ENCODE measurements at places on chromosomes 13 and 19. TPM values are rescaled to one million over a fixed set of nuclear protein-coding genes. Genes with fewer than 3 reads are reported as not detected.

Gene HPN
- polyA plus RNA-seq, result 88.9 TPM

- no peak for DNase-seq
Measured at GRCh38 chr19:51365211-51365964, 800 bp downstream of the ETFB start.

GRCh38 chr19:38917921-38918491 lies 6.0 kb upstream of the CCER2 start:
- DNase-seq, result no peak

DNA sequence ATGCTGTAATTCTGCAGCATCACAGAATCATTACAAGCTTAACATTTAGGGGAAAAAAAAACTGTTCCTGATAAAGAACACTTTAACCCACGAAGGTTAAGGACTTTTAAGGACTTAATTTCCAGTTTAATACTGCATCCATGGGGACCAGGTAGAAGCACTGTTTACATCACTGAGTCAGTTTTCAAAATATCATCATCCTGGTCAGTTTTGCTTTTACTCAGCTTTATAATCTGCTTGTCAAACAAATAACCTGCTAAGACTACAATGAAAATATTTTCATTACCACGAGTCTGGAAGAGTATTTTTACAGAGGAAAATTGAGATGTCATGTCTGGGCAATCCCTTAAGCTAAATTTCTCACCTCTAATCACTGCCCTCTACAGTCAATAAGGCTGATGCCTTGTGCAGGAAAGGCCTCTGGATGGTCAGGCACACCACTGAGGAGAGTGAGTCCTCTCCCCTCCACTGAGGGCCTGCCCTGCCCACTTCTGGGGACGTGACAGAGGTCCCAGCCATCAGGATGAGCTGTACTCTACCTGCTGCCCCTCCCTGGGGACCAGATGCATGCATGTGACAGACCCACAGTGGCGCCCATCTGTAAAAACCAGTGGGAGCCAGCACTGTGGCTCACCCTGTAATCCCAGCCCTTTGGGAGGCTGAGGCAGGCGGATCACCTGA lies 31.0 kb downstream of the FOXO1 start:
- no peak for DNase-seq

- no peak for DNase-seq
Measured at GRCh38 chr19:39208175-39208795, 4.2 kb upstream of the SYCN start.

- no peak for DNase-seq
Measured at GRCh38 chr19:35123573-35123972, 8.0 kb downstream of the FXYD3 start.

Measured in left renal cortex interstitium (tissue), 4 donors.